ENCODE measurements at places on chromosomes 6 and 20.

- DNase-seq: no peak
Measured at GRCh38 chr20:52402950-52403349, 211.4 kb upstream of the ZFP64 start.

DNA sequence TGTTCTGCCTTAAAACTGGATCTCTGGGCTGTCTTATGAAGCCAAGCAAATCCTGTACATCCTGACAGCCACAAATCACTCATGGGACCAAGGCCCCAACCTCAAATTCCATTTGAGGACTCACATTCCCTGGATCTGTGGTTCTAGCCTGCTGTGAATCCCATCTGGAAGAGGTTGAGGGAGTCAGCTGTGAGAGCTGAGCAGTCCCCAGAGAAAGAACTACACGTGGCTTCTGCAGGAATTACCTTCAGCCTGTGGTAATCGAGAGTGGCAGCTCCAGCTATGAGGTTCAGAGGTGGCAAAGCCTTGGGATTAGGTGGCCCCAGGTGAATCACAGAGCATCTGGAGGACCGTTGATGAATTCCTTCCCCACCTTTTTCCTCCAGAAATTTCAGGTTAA lies 245.2 kb downstream of the SLC24A3 start:
- no peak for DNase-seq

GRCh38 chr20:19026121-19026878 lies 186.1 kb upstream of the SLC24A3 start:
- no peak for DNase-seq

DNA sequence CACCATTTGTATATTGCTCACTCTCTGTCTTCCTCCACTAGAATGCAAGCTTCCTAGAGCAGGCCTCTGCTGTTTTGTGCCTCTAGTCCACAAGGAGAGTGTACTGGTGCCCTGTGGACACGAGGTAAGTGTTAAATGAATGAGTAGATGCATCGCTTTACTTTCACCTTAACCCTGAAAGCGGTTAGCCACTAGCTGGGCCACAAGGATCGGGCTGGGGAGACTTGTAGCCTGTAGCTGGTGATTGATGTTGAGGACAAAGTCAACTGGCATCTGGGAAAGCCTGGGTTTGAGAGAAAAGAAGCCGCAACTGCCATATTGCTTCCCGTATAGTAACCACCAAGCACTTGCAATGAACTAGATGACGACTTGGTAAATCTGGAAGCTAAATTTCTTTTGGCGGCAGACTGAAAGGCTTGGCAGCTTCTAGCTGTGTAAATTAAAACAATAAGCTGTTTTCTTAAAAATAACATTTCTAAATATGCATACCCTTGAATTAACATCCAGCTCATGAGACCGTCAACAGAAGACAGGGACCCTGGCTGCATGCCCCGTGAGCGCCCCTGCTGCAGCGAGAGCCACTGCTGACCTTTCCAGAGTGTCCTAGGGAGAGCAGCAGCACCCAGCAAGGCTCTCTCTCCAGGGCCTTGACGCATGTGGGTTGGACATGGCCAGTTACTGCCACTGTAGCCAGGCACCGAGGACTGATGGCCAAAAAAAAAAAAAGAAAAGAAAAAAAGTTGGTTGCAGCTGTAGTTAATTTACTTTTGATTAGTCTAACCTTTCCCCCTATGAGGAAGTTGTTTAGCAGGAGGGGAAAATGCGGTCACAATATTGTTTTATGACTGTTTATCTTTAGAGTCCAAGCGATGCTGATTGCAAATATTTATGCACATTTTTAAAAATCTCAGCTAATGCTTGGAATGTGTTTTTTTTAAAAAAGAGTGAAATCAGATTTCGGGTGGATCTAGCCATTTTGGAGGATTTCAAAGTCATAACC lies 315.1 kb downstream of the TFAP2C start:
- no peak for DNase-seq

DNA sequence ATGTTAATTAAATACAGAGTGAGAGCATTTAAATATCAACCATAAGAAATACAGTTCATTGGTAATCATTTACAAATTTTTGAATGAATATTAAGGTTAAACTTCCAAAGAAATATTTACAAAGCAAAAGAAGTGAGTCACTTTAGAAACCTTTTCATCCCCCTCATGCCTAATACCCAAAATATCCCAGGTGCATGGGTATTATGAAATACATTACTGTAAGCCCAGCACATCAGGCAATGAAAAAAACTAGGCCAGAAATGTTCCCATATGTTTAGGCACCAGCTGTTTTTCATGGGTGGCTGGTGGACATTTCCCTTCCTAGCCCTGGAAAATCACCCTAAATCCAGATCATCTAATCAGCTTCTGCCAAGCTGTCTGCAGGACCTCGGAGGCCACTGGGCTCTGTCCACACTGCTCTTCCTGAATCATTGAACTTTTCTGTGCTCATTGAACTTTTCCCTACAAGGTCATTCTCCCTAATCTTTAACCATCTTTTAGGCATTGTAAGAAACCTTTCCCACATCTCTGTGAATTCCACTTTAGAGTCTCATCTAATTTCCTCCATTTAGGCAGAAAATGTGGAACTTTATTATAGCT lies 145.3 kb upstream of the STXBP5 start:
- DNase-seq: no peak

DNA sequence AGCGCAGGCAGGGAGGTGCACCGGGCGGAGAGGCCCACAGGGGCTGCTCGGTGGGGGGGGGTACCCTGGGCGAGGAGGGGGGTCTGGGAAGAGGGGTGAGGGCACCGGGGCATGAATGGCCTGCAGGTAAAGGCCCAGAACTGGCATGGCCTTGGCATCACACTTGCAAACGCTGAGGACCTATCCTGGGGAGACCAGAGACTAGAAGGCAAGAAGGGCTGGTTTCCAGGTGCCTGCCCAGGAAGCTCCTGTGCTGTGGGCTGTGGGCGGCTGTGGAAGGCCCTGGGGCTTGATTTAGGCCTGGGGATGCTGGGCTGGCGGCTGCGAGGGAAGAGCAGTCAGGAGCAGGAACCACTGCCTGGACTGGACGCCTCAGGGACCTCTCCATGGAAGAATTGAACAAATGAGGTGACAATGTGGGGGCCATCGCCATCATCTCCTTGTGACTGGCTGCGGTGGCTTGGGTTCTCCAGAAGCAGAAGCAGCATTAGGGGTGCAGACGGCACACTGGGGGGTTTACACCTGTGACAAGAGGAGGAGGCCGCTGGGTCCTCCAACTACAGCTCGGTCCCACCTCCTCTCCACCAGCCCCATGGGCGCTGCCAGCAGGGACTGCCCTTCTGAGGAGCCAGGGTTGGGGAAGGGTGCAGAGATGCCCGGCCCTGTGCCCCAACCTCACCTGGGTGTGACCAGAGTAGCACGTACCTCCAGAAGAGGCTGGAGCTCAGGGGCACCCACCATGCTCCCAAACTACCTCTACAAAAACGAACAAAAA lies 32.1 kb upstream of the IRF4 start:
- DNase-seq: no peak

- DNase-seq: peak; percentile 90
Measured at GRCh38 chr6:140897349-140897748, 1235.4 kb upstream of the GJE1 start.

- no peak for DNase-seq
Measured at GRCh38 chr20:61320691-61321425, 68.8 kb downstream of the CDH4 start.

DNA sequence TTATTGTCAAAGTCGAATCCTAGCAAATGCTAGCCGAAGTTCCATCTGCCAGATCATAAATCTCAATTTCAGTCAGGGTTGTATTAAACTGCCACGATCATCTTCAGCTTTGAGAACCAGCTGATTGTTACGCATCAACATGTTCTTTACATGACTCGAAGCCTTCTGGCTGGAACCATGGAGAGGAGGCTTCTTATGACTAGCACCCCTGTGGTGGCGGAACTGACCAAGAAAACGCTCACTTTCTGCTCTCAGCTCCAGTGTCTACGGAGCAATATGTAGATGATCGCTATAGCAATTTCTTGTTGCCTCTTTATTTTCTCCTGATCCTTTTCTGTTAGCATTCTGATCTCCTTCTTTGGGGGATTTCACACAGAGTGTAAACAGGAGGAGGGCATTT lies 479.4 kb upstream of the SLC35B3 start:
- DNase-seq: no peak

- no peak for DNase-seq
Measured at GRCh38 chr20:2261046-2261485, 34.7 kb upstream of the TGM3 start.

DNA sequence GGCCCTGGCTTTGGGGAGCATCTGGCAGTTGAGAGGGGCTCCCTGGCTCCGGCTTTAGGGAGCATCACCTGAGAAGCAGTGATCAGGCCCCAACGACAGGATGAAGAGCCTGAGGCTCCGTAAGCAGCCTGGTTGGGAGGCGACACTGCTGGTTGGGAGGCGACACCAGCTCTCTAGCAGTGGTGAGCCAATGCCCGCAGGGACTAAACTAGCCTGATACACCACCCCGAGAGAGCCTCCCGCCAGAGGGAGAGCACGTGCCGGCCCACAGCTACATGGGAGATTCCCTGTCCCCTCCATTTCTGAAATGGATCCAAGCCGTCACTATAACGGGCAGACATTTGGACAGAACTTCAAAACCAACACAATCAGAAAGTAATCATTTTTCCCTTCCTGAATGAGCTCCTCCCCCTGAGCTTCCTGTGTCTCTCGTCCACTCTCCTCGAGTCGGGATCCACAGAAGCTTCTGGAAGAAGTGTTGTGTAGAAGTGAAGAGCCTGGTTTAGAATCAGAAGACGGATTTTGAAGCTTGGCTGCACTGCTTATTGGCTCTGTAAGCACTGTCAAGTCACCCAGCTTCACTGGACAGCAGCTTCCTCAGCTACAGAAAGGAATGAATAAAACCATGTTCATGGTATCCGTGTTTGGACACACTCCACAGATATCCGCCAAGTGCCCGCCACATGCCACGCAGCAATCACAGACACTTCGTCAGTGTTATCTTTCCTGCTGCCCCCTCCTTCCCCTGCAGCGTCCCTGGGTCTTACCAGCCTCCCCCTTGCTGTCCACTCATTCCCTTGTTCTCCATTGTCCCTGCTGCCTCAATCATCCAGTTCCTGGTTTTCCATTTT lies 199.6 kb downstream of the TTLL2 start:
- DNase-seq: no peak

DNA sequence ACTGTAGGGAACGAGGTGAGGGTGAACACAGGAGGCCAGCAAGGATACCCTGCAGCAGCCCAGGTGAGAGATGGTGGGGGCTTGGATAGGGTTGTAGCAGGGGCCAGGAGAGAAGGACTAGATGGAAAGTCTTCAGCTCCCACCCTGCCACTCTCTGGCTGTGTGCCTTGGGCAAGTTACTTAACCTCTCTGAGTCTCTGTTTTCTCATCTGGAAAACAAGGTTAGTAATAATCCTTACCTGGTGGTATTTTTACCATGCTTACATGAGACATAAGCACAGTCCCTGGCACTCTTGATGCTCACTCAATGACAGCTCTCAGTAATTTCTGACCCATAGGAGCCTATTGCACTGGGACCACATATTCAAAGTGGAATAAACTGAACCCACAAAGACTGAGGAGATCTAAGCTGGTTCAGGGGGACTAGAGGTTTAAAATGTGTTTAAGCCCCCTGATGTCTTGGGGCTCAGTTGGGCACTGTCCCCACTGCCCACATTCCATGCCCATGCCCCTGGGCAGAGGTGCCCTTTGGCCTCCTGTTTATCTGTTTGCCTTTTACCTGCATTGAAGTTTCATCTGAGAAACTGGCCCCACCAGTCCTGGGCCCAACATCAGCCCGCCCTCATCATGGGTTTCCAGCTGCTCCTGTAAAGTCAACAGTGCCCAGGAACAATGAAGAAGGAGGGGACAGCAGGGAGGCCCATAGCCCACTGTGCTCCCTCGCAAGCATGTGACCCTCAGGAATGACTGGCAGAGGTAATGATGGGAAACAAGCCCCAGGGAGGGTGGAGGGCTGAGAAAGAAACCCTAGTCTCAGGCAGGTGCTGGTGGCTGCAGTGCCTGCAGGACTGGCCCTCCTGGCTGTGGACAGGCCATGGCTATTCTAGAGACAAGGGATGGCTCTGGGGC lies 104.0 kb downstream of the VEGFA start:
- no peak for DNase-seq

DNA sequence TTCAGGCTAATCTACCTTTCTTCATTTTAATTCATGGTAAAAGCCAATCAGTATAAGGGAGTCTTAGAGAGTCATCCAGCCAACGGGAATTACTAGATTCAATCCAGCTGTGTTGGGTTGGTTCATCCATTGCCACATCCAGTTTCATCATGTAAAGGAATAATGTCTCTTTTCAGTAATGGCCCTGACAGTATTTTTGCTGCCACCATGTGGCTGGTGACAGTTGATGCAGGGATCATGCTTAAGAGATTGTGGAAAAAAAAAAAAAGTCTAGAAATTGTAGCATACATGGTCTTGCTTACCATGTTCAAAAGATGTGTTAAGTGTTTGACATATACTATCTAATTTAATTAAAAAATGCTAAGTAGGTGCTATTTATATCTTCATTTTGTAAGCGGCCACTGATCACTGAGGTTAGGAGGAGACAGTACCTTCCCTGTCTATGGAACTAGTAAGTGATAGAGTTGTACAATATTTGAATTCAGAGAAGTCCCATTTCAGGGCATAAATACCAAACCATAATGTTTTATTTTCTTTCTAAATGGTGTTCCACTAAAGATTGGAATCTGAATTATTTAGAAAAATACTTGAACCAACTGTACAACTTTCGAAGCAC lies 135.9 kb downstream of the KHDRBS2 start:
- DNase-seq: peak; percentile 57
